Stimulated activated naive B cell treated with anti-CD40 and anti-IgM and Interleukin-4, amounts not matched to agents 10 μg/mL and 1 μg/mL and 100 μg/mL, for 72 hours (primary cell): ENCODE measurements at places on chromosomes 11 and 22.

- no peak for DNase-seq
Observed at GRCh38 chr22:25142102-25142501, 57.6 kb upstream of the CRYBB3 start.

GRCh38 chr11:47502767-47503166 lies 50.2 kb downstream of the CELF1 start:
- DNase-seq = no peak

GRCh38 chr11:73177380-73177777 lies 35.3 kb upstream of the FCHSD2 start:
- no peak for DNase-seq

GRCh38 chr11:47161890-47162289 lies 14.8 kb downstream of the ARFGAP2 start:
- no peak for DNase-seq

DNA sequence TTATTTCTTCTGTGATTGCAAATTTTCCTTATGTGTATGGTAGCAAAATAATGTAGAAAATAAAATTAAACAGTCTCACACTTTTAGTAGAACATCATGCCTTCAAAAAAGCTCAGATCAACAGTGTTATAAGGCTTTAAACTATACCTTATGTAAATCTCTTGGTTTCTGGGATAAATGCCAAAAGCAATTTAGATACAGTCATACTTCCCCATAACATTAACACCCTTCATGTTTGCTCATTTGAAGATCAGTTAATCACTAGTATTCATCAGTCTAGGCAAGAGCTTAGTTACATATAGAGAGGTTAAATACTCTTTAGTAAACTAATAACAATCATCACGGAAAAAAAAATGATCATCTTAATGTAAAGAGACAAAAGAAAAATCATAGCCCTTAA lies 421.8 kb upstream of the ANO3 start:
- DNase-seq = no peak

- peak; percentile 39 for DNase-seq
Observed at GRCh38 chr22:33247758-33248157, 189.6 kb upstream of the SYN3 start.

DNA sequence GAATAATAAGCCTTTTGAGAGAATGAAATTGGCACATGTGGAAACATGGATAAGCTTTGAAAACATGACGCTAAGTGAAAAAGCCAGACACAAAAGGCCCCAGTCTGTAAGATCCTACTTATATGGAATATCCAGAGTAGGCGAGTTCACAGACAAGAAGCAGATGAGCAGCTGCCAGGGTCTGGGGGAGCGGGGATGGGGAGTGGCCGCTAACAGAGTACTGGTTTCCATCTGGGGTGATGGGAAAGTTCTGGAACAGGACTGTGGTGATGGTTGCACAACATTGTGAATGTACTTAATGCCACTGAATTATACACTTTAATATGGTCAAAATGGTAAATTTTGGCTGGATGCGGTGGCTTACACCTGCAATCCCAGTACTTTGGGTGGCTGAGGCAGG lies 126.5 kb downstream of the SPATA19 start:
- no peak for DNase-seq

DNA sequence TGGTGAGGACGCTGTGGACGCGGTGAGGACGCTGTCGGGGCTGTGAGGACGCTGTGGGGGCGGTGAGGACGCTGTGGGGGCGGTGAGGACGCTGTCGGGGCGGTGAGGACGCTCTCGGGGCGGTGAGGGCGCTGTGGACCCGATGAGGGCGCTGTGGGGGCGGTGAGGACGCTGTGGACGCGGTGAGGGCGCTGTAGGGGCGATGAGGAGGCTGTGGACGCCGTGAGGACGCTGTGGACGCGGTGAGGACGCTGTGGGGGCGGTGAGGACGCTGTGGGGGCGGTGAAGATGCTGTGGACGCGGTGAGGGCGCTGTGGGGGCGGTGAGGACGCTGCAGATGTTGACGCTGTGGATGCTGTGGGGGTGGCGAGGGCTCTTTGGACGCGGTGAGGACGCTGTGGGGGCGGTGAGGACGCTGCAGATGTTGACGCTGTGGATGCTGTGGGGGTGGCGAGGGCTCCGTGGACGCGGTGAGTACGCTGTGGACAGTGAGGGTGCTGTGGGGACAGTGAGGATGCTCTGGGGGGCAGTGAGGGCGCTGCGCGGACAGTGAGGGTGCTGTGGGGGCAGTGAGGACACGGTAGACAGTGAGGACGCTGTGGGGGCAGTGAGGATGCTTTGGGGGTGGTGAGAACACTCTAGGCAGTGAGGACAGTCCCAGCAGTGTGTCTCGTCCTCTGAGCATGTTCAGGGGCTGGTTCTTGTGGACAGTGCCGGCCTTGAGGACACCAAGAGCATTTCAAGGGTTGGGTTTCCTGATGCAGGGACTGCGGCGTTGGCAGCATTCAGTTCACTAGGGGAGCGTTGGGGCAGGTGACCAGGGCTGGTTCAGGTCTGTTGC lies 4.2 kb downstream of the GP1BB start:
- DNase-seq = no peak

- DNase-seq = no peak
Observed at GRCh38 chr11:60513496-60514460, 1.4 kb upstream of the MS4A13 start.

GRCh38 chr22:47031628-47031915 lies 269.1 kb downstream of the TBC1D22A start:
- no peak for DNase-seq

DNA sequence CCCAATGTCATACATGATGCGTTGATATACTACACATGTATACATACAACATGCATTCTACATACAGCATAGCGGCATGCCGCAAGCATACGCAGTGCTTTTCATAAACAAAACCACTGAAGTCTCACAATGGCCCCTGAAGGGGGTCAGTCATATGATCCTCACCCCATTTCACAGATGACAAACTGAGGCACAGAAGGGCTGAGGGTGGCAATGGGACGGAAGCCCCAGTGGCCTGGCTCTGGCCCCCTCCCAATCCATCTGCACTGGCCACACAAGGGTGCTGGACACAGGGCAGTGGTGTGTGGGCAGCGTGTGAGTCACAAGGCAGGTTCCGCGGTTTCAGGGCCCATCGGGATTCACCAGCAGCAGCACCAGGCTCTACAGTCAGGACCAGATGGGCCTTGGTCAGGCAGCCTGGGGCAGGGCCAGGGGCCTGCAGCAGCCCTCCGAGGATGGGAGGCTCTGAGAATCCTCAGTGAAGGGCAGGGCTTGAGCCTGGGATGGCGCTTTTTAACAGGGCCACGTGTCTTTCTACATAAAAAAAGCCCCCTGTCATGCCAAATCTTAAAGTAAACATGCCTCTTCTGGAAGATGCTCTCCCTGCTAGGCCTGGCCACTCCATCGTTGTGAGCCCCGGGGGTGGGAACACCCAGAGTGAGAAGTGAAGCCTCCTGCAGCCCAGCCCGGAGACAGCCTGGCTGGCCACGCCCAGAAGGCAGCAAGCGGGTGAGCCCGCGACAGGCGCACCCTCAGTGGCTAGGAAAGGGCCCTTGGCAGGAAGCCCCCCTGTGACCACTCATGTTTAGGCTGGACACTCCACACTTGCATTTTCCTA lies 206.5 kb downstream of the CTTN start:
- no peak for DNase-seq

- DNase-seq = peak; percentile 33
Observed at GRCh38 chr22:17369439-17370025, at the start of gene CECR2. CECR2 (plus strand) TSS chr22:17369460; CDS start chr22:17369784, 324 bp downstream.

DNA sequence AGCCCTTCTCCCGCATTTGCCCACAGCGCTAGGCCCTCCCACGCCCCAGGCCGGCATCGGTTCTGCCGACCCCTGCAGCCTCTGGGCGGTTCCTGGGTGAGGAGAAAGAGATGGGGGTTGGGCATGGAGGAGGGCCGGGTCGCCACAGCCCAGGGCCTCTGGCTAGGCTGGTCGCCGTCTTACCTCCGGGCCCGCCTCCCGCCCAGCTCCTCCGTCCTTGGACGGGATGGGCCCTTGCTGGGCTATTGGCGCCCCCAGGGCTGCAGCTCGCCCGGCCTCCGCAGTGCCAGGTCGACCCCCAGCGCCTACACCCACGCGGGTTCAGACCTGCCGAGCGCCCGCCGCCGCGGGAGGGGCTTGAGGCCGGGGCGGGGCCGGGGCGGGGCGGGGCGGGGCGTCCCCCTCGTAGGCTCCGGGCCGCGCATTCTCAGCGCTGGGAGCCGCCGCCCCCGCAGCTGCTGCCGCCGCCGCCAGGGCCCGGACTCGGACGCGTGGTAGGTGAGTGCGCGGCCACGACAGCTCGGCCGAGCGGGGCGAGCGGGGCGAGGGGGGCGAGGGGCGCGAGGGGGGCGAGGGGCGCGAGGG lies at the start of gene CD151:
Gene CD151, plus strand, starts transcription at position 424 of the 585 bp plus-strand sequence. CDS start 3,118 bp downstream, outside the sequence.
- DNase-seq = no peak

DNA sequence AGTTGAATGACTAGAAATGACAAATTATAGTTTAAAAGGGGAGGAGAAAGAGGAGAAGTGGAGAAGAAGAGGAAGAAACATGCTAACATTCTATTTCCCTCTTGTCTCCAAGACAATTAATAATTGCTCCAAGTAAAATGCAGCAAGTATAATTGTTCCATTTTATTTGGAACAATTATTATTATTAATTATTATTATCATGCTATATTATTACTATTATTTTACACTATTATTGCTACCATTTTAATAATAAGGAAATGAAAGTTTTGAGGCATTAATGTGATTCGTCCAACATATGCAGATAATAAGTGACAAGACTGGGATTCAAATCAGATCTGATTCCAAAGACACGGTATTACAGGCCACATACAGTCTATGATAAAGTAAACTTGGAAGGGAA lies 293.6 kb upstream of the ZC3H12C start:
- DNase-seq = no peak

- DNase-seq = no peak
Observed at GRCh38 chr11:79092791-79093353, 348.0 kb downstream of the TENM4 start.

DNA sequence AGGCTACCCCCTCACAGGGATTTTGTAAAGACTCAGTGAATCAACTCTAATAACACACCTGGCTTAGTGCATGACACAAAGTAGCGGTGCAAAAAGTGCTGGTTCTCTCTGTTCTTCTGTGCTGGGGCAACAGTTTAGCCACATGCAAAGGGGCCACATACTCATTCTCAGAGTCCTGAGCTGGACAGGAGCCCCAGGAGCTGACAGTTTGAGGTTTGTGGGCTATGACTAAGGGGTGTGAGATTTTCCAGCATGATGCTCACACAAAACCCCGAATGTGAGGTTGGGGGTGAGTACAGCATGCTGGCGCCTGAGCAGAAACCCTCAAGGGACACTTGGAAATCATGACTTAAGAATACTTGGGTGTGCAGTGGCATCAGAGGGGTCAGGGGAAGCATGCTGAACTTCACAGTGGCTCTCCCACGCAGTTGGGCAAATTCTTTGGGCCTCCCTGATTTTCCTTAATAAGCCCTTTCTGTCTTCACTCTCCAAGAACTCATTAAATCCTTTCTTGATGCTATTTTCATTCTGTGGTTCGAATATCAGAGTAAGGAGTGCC lies 31.0 kb downstream of the TMPRSS5 start:
- DNase-seq = peak; percentile 22

- no peak for DNase-seq
Observed at GRCh38 chr11:110362971-110363509, 66.6 kb upstream of the RDX start.

GRCh38 chr11:36129955-36130354 lies 159.3 kb downstream of the COMMD9 start:
- DNase-seq = no peak

DNA sequence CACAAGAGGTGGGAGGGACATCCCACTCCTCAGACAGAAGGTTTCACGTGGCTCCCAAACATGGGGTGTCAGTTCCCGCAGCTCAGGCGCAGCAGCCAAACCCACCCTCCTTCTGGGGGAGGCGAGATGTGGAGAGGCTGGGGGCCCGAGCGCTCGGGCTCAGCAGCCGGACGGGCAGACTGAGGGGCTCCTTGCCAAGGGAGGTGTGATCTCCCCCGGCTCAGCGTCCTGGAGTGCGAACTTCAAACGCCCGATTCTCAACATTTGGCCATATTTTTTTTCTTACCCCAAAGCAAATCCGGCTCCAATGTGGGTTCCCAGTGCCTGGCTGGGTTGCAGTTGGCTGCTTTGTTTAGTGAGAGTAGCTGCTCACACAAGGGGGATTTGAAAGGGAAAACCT lies 477.9 kb downstream of the MN1 start:
- no peak for DNase-seq

- DNase-seq = no peak
Observed at GRCh38 chr22:49950396-49950994, 10.1 kb upstream of the PIM3 start.

DNA sequence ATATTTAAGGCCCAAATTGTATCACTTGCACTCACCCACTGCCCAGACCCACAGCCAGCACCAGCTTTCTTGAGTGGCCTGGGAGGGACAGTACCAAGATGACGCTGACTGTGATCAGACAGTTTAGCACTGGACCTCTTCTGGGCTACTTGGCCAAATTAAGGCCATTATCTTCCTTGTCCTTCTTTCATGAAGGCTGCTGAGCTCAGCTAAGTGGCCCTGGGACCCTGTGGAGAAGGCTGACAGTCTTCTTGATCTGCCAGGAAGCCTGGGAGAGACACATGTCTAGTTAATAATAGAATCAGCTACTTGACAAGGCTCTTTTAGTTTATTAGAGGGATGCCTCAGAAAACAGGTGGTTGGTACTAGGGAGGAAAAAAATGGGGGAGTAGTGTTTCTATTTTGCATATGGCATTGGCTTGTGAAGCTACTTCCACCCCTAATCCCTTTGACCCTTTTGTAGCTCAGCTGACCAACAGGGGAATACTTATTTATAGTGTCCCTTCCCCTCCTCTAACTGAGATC lies 127.9 kb upstream of the NTM start:
- DNase-seq = no peak
